ENCODE measurements at places on chromosomes 6 and 20. TPM values are rescaled to one million over a fixed set of nuclear protein-coding genes. Genes with fewer than 3 reads are reported as not detected.

GRCh38 chr20:45545754-45546453 is 1.3 kb downstream of the EPPIN start:
- H3K27me3 ChIP-seq = no peaks in the 10 kb centered on the region
- H3K27ac ChIP-seq = no peak overlapping the region
- no peaks in the 10 kb centered on the region for H3K36me3 ChIP-seq
- no peak overlapping the region for H3K4me3 ChIP-seq
- no peak for DNase-seq

The SUMO4 gene
- 2.6 TPM for total RNA-seq

The IMPG1 gene
- not detected for total RNA-seq

DNA sequence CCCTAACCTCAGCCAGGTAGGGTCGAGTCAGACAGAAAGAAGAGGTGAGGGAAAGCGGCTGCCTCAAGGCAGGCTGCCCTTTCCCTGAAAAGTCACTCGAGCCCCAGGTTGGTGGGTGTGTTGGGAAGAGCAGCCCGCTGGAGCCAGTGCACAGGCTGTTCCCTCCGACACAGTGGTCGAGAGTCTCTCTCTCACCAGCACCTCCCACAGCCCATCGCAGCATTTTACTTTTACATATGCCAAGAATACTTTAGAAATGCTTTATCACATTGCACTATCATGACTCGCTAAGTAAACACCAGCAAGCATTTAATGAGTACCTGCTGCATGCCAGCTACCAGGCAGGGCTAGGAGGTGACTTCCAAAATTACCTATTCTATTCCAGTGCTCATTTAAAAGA is 1.7 kb downstream of the PRPH2 start:
- H3K4me3 ChIP-seq = no peak overlapping the region
- H3K27ac ChIP-seq = no peak overlapping the region
- DNase-seq = peak; percentile 29

GRCh38 chr6:158039178-158039557 is 57.5 kb downstream of the SYNJ2 start:
- H3K27me3 ChIP-seq = no peaks in the 10 kb centered on the region
- peaks cover 38% of the 10 kb centered on the region for H3K4me1 ChIP-seq
- DNase-seq = no peak
- H3K36me3 ChIP-seq = peaks cover 15% of the 10 kb centered on the region

DNA sequence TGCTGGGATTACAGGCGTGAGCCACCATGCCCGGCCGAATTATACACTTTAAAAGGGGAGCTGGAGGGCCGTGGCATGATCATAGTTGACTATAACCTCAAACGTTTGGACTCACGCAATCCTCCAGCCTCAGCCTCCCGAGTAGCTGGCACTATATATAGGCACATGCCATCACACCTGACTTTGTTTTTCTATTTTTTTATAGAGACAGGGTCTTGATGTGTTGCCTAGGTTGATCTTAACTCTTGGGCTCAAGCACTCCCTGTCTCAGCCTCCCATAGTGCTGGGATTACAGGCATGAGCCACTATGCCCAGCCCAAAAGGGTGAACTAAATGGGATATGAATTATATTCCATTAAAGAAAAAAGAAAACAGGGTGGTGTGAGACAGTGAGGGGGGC is 7.8 kb downstream of the PTGIS start:
- no peak overlapping the region for H3K27ac ChIP-seq
- no peaks in the 10 kb centered on the region for H3K27me3 ChIP-seq
- no peak for DNase-seq
- no peaks in the 10 kb centered on the region for H3K36me3 ChIP-seq

The HS3ST5 gene
- not detected for total RNA-seq

GRCh38 chr6:130262008-130262407 is 39.3 kb upstream of the SAMD3 start:
- H3K4me3 ChIP-seq = no peak overlapping the region
- DNase-seq = no peak
- H3K36me3 ChIP-seq = no peaks in the 10 kb centered on the region

The RAET1E gene
- total RNA-seq = not detected

- peaks cover 3% of the 10 kb centered on the region for H3K27me3 ChIP-seq
- DNase-seq = no peak
- no peaks in the 10 kb centered on the region for H3K36me3 ChIP-seq
- no peak overlapping the region for H3K4me3 ChIP-seq
Observed at GRCh38 chr6:35311390-35312075, 13.9 kb downstream of the DEF6 start.

The KLHDC3 gene
- total RNA-seq = 84.6 TPM

GRCh38 chr6:24009319-24009718 is 116.7 kb upstream of the NRSN1 start:
- H3K4me3 ChIP-seq = no peak overlapping the region
- no peaks in the 10 kb centered on the region for H3K4me1 ChIP-seq
- no peaks in the 10 kb centered on the region for H3K27me3 ChIP-seq
- H3K27ac ChIP-seq = no peak overlapping the region
- H3K36me3 ChIP-seq = no peaks in the 10 kb centered on the region
- DNase-seq = no peak

The KCNK17 gene
- not detected for total RNA-seq

The THBD gene
- total RNA-seq = 28.0 TPM

The SLC52A3 gene
- total RNA-seq = not detected

- no peak overlapping the region for H3K27ac ChIP-seq
- H3K4me1 ChIP-seq = no peaks in the 10 kb centered on the region
- H3K4me3 ChIP-seq = no peak overlapping the region
- peaks cover 8% of the 10 kb centered on the region for H3K27me3 ChIP-seq
Observed at GRCh38 chr6:124793398-124793797, 168.8 kb upstream of the RNF217 start.

The NINL gene
- 24.8 TPM for total RNA-seq

DNA sequence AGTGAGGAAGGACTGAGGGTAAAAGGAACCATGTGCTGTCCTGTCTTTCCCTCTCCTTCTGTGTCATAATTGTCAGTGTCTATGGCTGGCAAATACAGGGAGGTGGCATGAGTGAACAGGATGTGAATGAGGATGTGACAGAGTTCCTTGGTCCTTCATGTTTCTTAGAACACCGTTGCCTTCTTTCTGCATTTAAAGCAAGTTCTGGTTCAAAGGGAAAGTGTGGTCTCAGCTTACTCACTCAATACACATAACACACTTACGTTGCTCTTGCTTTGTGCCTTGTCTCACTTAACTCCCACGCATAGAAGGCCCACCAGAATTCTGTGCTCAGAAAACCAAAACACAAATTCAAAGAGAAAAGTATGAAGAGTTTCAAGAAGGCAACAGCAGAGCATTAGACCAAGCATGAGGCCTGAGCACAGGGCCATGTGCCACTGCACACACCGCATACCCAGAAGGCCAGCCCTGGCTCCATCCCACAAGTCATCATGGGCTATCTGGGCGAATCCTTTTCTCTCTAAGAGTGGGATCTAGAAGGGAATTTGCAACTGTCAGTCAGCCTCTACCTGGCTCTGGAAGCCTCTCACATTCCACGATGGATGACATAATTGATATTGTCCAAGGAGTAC is 38.9 kb upstream of the SAYSD1 start:
- H3K4me1 ChIP-seq = no peaks in the 10 kb centered on the region
- H3K27me3 ChIP-seq = no peaks in the 10 kb centered on the region
- H3K36me3 ChIP-seq = no peaks in the 10 kb centered on the region
- no peak overlapping the region for H3K27ac ChIP-seq

- no peak overlapping the region for H3K4me3 ChIP-seq
- H3K4me1 ChIP-seq = no peaks in the 10 kb centered on the region
- H3K27ac ChIP-seq = no peak overlapping the region
- no peaks in the 10 kb centered on the region for H3K36me3 ChIP-seq
- H3K27me3 ChIP-seq = peaks cover 2% of the 10 kb centered on the region
Observed at GRCh38 chr20:20272686-20273085, 95.2 kb upstream of the INSM1 start.

GRCh38 chr6:2042956-2043648 is 202.3 kb downstream of the GMDS start:
- no peak overlapping the region for H3K4me3 ChIP-seq
- no peak for DNase-seq
- H3K4me1 ChIP-seq = no peaks in the 10 kb centered on the region
